ENCODE measurements at places on chromosomes 16 and 17.

GRCh38 chr17:42438600-42439567 is 15.8 kb upstream of the CAVIN1 start:
- no peak for DNase-seq

- DNase-seq: no peak
Measured at GRCh38 chr16:22052980-22053379, 39.4 kb upstream of the VWA3A start.

DNA sequence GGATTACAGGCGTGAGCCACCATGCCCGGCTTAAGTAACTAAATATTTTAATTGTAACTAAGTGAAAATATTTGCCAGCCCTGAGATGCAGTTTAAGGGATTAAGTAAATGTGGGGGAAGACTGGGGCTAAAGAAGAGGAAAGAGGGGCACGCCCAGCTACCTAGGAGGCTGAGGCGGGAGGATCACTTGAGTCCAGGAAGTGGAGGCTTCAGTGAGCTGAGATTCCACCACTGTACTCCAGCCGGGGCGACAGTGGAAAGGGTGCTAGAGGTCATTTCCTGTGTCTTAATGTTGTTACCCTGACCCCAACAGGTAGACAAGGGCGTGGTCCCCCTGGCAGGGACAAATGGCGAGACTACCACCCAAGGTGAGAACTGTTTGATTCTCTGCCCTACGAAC is 2.8 kb downstream of the ALDOA start:
- no peak for DNase-seq

GRCh38 chr17:61487161-61487988 is 35.2 kb downstream of the TBX4 start:
- DNase-seq: no peak

DNA sequence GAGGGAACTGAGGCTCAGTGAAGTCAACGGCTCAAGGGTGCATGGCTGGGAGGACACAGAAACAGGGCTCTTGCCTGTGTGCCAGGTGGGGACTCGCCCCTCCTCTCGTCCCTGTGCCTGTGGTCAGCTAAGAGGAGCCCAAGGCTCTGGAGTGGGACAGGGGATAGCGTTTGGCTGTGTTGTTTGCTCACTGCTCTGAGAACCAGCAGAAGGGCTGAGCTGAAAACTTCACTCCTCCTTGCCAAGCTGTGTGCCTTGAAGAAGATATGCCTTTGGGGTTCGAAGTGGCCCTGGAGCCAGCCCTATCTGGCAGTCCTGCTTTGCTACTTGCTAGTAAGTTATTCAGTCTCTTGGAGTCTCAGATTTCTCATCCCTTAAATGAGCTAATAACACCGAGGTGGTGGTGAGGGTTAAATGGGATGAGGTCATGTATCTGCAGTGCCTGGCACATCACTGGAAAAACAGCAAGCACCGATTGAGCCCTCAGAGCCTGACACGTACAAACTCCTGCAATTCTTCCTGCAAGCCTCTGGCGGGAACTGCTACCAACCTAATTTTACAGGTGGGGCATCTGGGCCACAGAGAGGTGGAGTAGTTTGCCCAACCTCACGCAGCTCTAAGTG is 17.7 kb downstream of the FOXL1 start:
- DNase-seq: no peak

DNA sequence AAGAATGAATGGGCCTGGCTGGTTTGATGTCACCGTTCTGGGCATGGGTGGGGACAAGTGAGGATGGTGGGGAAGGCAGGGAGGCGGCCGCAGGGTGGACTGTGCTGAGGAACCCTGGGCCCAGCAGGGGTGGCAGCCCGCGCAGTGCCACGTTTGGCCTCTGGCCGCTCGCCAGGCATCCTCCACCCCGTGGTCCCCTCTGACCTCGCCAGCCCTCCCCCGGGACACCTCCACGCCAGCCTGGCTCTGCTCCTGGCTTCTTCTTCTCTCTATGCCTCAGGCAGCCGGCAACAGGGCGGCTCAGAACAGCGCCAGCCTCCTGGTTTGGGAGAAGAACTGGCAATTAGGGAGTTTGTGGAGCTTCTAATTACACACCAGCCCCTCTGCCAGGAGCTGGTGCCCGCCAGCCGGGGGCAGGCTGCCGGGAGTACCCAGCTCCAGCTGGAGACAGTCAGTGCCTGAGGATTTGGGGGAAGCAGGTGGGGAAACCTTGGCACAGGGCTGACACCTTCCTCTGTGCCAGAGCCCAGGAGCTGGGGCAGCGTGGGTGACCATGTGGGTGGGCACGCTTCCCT is 6.5 kb upstream of the SERPINF1 start:
- DNase-seq: no peak

GRCh38 chr16:20826039-20826566 is 19.8 kb downstream of the REXO5 start:
- no peak for DNase-seq

GRCh38 chr16:4693956-4694641 is 737 bp downstream of the NUDT16L1 start:
- no peak for DNase-seq

DNA sequence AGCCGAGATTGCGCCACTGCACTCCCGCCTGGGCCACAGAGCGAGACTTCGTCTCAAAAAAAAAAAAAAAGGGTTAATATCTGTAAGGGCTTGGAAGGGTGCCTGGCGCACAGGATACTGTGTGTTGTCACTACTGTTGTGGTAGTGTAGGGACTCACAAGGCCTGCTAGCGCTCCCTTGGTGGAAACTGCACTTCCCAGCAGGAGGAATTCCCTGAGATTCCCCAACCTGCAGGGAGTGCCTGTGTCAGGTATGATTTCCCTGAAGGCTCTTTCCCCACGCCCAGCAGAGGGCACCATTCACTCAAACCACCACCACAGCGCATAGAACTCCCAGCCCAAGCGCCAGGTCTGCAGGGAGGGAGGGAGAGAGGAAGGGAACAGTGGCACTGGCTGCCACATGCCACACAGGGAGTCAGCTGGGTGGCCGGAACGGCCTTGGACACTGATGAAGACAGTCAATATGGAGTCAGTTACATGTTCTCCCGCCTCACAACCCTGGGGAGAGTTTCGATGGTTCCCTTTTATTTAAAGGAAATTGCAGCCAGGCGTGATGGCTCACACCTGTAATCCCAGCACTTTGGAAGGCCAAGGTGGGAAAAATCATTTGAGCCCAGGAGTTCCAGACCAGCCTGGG is 32.7 kb upstream of the CDH1 start:
- no peak for DNase-seq

DNA sequence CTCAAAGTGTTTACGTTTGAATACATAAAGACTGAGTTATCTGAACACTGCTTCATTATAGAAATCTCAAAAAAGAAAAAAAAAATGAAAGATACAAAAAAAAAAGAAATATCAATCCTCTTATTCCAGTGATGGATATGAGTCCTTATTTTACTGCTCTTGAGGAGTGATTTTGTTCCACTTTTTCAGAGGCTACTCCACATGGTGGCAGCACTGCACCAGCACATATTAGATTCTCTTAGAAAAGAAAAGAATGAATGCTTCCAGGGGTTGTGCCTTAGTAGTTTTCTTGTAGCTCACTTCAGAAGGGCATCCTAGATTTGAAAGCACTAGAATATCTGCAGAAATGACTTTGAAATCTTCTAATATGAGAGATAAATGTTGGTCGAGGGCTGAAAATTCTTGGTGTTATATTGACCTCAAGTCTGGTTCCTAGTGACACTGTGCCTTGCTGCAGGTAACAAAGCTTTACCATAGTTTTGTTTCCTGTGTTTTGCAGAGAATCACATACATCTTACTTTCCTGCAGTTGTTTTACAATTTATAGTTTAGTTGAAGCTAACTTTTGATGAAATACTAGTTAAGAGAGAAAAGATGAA is 25.9 kb downstream of the AP2B1 start:
- no peak for DNase-seq

Measured in SIG-M5 (cell line).